Neural progenitor cell (in vitro differentiated cells): ENCODE measurements at places on chromosomes 16 and 17. TPM values are rescaled to one million over a fixed set of nuclear protein-coding genes. Genes with fewer than 3 reads are reported as not detected.
A peak's percentile ranks its signal among the peaks of the same experiment; 100 is the strongest.

CCL8 gene
- not detected in 2 replicates for total RNA-seq

DNA sequence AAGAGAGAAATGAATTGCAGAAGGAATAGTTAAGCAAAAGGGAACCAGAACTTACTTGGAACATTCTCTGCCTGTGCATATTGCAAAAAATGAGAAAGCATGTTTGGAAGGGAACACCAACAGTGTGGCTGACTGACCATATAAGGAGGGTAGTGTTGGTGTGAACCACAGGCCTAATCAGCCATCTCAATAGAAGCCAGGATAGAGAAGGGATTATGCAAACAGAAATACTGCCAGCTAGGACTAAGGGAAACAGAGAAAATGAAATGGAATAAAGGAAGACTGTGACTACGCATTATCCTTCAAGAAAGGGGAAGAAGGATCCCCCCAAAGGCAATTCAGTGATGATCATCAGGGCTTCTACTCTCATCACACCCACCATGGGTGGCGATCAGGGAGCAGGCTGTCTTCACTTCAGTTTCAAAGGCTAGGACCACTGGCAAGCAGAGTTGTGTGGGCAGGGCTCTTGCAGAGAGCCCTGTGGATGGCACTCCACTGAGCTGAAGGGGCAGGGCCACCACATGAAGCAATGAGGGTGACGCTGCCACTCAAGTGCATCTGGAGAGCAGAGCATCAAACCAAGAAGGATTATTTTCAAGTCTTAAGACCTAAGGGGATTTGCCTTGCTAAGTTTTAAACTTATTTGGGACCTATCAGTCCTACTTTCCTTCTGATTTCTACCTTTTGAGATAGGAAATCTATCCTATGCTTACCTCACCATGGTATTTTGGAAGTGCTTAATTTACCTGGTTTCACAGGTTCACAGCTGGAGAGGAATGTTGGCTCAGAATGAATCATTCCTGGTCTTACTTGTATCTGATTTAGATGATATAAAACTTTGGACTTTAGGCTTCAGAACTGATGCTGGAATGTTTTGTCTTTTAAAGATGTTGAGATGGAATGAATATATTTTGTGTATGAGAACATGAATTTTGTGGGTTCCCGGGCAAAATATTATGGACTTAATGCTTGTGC, 140.5 kb downstream of the SSH2 start:
- no peak overlapping the region for H3K4me3 ChIP-seq
- H3K36me3 ChIP-seq: no peaks in the 10 kb centered on the region
- H3K4me1 ChIP-seq: peaks cover 18% of the 10 kb centered on the region
- DNase-seq: peak; percentile 7
- no peak overlapping the region for H3K27ac ChIP-seq
- H3K27me3 ChIP-seq: no peaks in the 10 kb centered on the region

- peaks cover 12% of the 10 kb centered on the region for H3K4me1 ChIP-seq
- no peak overlapping the region for H3K4me3 ChIP-seq
- H3K36me3 ChIP-seq: no peaks in the 10 kb centered on the region
- H3K27me3 ChIP-seq: no peaks in the 10 kb centered on the region
Measured at GRCh38 chr16:47374629-47375028, 86.2 kb downstream of the ITFG1 start.

ZFHX3 gene
- 1.5 and 2.4 TPM in 2 replicates for total RNA-seq
